ENCODE measurements at places on chromosomes 5 and 9. TPM values are rescaled to one million over a fixed set of nuclear protein-coding genes. Genes with fewer than 3 reads are reported as not detected.
A peak's percentile ranks its signal among the peaks of the same experiment; 100 is the strongest.

Gene MPDZ
- total RNA-seq = 57.2 TPM

Gene FAXDC2
- 0.12 TPM for total RNA-seq

Gene RAB3C
- total RNA-seq = 0.91 TPM

Gene DNAJC21
- total RNA-seq = 26.9 TPM

Gene ANKRD33B
- 1.5 TPM for total RNA-seq

Gene HTR1A
- not detected for total RNA-seq

Gene MCCC2
- 41.6 TPM for total RNA-seq

Gene TMEM252
- total RNA-seq = not detected

Gene BDP1
- 20.5 TPM for total RNA-seq

- no peak for DNase-seq
Observed at GRCh38 chr9:109973336-109973735, 193.3 kb downstream of the PALM2AKAP2 start.

- DNase-seq = peak; percentile 75
Observed at GRCh38 chr9:78973907-78974306, 597.9 kb upstream of the TLE4 start.

- DNase-seq = peak; percentile 29
Observed at GRCh38 chr5:148911386-148911785, 85.0 kb downstream of the ADRB2 start.

GRCh38 chr9:86098824-86099700, at the start of gene GOLM1:
GOLM1 (minus strand) TSS chr9:86099558; CDS start chr9:86079320, 20,238 bp downstream.
- peak; percentile 80 for DNase-seq

DNA sequence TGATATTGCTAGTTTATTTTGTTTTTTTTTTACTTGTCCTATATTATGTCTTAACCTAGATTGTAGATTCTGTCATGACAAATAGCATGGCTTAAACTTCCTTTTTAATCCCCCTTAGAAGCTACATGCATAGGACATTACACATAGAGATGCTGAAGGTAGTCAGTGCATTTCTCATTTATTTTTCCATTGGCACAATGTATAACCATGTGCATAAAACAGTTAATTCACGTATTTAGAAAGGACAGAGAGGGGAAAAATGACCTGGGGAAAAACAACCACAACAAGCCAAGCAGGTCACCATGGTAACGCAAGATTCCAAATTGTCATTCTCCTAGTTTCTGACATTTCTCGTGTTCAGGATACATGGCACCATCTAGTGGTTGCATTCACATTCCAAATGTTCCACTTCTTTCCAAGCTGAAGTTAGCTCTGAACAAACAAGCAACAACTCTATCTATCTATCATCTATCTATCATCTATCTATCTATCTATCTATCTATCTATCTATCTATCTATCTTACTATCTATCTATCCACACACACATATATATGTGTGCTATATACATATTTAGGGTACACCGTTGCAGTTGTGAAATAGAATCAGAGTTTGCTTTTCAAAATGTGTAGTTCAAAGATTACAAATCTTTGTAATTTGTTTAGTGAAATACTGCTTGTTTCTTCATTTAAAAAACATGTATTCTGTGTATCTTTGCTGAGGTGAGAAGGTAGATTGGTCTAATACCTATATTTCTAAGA, 487.2 kb upstream of the ST8SIA4 start:
- no peak for DNase-seq

DNA sequence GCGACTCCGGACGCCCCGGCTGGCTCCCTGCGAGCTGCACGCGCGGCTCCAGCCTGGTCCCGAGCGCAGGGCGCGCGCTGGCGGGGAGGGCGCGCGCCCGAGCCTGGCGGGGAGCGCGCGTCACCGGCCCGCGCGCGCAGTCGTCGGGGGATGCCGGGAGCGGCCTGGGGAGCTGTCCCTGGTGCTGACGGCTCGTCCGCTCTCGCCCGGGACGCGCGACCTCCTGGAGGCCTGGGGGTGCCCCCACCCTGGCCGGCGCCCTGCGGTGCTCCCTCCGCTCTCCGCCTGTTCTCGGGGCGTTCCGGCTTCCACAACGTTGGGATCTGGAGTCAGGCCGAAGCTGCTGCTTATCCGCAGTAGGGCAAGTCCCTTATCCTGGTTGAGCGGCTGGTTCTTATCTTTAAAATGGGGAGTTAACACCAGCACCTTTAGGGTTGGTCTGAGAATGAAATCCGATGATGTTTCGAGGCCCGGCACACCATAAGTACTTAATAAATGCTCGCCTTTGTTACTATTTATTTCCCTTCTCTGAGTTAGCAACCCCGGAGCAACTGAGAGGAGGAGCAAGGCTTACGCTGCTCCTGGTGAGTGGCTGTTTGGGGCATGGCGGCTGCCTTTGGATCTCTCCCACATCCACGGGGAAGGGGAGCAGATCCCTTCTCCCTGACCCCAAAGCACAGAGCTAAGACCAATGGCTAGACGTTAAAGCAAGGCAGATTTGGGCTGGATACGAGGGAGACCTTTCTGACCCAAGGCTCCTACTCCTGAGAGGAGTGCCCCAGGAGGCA, at the start of gene FAM163B:
FAM163B (minus strand) TSS at position 79 of the 788 bp plus-strand sequence. CDS start 29,166 bp downstream, outside the sequence.
- DNase-seq = peak; percentile 78

GRCh38 chr5:7208938-7209337, 187.0 kb upstream of the ADCY2 start:
- no peak for DNase-seq

DNA sequence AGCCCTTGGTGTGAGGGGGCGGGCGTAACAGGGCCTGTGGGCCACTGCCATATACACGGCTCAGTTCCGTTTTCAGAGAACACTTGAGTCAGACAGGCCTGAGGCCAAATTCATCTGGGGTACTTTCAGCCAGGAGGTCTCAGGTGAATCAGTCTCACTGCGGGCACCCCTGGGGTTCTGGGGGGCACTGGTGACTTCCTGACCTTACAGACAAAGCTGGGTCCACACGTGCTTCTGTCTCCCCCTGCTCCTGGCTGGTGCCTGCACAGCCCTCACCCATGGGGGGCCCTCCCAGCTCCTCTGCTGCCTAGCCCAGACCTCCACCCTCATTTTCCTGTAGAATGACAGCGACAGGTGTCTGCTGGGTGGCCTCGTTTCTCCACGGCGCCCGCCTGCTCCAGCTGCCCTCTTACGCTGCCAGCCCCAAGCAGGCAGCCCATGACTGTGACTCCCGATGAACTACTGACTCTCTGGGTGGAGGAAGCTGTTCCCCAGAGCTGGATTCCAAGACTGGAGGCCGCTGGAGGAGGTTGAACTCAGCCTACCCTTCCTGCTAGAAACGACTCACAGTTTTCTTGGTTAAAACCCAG, 374.1 kb upstream of the IRX4 start:
- DNase-seq = no peak

DNA sequence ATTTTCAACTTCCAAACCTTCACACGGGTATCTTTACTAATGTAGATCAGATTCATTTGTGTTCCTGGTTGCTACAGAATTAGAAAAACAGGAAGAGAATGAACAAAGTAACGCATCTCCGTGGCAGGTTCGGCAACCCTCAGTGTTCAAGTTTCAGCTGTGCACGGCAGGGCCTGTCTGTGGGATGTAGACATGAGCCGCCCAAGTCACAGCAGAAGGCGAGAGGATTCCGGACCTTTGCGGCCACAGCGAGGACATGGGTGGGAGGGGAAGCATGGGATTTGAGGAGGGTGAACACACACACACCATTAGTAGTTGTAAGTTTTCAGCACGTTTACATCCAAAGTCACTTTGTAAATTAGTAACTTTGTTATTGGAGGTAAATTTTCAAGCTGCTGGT, 31.7 kb upstream of the CEP72 start:
- no peak for DNase-seq

DNA sequence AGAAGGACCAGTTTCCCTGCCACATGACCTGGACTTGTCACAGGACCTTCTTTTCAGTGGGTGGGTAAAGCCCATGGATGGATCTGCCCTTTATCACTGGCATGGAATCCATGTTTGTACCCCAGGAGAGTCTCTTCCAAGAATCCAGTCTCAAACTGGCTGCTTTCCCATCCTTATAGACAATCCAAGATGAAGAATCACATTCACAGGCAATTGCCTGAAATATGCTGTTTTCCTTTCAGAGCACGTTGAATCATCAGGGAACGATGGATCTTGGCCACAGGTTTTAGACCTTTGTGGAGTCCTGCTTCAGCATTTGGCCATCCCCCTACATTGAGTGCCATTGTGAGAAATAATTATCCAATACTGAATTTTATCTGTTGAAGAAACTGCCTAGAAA, 319.8 kb downstream of the ASTN2 start:
- DNase-seq = no peak

DNA sequence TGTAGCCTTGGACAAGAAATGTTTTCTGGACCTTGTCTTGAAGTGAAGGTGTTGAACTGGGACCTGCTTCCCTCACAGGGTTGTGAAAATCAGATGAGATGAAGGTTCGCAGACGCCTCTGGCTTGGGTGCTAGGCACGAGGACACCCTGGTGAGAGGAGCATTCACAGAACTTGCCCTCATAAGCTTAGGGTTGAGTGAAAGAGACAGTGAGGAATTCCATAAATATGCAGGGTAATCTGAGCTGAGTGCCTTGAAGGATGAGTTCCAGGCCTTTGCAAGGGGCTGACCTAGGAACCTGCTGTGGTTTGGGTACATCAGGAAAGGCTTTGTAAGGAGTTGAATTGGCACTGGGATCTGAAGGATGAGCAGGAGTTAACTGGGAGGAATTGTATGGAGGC, 75.7 kb upstream of the SAP30L start:
- DNase-seq = peak; percentile 36

DNA sequence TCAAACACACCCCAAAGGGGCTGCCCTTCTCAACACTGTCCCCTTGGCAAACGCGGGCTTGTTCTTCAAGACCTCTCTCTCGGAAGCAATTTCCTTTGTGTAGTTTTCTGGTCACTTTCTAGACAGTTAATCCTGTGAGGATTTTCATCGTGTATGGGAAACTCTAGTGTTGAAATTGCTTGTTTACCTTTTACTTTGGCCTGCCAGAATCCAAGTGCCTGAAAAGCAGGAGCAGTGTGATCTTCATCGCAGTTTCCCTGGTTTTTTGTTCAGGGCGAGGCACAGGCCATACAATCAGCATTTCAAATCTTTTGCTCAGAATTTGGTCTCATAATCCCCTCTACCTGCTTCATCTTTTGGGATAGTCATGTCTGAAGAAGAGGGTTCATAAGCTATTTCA, 115.7 kb upstream of the C9orf72 start:
- no peak for DNase-seq

- peak; percentile 70 for DNase-seq
Observed at GRCh38 chr5:136808756-136809155, 443.4 kb upstream of the TRPC7 start.

GRCh38 chr5:147509041-147509709, 693 bp downstream of the DPYSL3 start:
- DNase-seq = peak; percentile 64

GRCh38 chr9:114249424-114250234, 73.3 kb upstream of the ORM1 start:
- DNase-seq = no peak

DNA sequence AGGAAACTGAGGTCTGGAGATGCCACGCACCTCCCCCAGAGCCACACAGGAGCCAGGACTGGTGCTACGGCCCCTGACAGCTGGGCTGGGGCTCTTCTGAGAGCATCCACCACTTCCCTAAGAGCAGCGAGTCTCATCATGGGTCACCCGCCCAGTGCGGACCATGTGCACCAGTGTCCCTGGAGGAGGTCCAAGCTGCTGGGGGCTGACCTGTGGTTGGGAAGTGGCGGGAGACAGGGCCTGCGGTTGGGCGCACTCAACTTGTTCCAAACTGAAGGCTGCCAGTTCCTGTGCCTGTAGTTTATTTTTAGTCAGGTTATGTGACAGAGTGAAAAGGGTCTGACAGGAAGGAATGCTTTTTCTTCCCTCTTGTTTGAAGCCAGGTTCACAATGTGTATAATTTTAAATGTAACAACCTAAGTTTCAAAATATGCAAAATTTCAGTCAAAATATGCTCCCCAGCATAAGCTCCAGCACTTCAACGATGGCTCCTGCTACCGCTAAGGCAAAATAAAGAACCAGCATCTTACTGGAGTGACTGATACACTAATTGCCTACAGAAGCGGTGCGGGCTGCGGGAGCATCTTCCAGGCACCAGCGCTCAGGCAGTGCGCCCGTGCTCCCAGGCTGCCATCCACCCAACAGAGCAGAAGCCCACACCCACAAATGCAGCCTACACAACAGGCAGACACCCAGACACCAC, 14.8 kb downstream of the BARHL1 start:
- peak; percentile 88 for DNase-seq

DNA sequence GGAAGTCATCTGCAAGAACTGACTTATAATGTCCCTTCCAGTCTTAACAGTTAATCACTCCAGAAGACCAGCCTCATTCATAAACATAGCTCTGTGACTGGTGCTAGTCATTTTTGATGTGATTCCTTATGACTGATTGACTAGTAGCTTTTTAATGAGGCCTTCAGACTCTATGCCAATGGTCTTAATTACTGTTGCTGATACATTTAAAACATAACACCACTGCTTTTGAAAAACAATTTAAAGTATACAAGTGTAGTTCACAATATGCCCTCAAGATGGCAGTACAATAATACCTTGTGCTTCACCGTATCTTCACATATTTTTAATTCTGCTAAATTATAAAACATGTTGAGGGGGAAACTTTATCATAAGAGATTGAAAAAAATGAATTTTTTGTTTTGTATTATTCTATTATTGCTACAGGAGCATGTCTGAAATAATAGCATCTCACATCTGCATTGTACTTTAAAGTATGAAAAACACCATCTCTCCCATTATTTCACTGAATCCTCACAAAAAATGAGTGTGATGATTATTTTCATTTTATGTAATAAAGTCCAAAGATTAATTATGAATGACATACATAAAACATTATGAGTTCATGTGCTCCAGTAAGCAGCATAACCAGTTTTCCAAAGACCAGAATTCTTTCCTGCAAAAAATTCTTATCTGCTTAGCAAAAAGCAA, 55.2 kb upstream of the SHISAL2B start:
- peak; percentile 15 for DNase-seq

- no peak for DNase-seq
Observed at GRCh38 chr5:1141834-1142233, 30.0 kb upstream of the SLC12A7 start.

DNA sequence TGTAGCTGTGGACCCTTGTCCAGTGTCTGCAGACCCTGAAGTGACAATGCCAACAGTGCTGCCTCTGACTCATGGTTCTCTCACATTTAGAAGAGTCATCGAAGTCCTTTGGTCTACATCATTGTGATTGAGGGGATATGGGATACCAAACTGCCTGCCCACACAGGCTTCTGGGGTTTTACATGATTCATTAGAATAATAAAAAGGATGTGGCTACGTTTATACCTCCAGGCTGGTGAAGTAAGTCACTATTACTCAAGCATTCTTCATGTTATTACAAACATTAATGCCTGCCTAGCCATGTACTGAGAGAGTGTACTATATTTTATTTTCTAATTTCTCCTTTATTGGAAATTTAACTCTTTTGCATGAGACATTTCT, 365.7 kb downstream of the SPATA31D1 start:
- DNase-seq = peak; percentile 80

DNA sequence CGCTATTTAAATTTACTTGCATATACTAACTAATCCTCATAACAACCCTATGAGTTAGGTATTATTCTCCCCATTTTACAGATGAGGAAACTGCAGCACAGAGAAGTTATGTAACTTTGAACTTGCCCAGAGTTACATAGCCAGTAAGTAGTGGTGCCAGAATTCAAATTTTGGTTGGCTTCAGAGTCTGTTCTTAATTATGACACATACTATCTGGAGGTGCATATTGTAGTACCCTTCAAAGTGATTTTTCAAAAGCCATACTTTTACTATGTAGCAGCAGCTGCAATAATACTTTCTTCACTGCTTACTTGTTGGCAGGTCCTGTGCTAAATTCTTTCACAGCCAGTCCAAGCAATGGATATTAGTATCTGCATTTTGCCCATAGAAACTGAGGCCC, 16.4 kb downstream of the MAN2A1 start:
- DNase-seq = no peak

All from Daoy (cell line).